ENCODE measurements at places on chromosomes 13 and 19.

GRCh38 chr19:14073261-14073924, 807 bp downstream of the MISP3 start:
- peak; percentile 71 for DNase-seq

DNA sequence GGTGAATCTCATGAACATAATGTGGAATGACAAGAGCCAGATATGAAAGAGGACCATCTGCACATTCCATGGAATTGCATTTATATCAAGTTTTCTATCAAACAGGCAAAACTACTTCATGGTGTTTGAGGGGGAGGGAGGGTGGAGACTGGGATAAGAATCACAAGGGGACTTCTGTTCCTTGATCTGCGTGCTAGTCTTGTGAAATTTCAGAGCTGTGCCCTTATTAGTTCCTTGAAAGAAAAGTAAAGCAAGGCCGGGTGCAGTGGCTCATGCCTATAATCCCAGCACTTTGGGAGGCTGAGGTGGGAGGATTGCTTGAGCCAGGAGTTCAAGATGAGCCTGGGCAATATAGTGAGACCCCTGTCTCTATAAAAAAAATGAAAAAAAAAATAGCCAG, 30.2 kb upstream of the CEBPG start:
- no peak for DNase-seq

DNA sequence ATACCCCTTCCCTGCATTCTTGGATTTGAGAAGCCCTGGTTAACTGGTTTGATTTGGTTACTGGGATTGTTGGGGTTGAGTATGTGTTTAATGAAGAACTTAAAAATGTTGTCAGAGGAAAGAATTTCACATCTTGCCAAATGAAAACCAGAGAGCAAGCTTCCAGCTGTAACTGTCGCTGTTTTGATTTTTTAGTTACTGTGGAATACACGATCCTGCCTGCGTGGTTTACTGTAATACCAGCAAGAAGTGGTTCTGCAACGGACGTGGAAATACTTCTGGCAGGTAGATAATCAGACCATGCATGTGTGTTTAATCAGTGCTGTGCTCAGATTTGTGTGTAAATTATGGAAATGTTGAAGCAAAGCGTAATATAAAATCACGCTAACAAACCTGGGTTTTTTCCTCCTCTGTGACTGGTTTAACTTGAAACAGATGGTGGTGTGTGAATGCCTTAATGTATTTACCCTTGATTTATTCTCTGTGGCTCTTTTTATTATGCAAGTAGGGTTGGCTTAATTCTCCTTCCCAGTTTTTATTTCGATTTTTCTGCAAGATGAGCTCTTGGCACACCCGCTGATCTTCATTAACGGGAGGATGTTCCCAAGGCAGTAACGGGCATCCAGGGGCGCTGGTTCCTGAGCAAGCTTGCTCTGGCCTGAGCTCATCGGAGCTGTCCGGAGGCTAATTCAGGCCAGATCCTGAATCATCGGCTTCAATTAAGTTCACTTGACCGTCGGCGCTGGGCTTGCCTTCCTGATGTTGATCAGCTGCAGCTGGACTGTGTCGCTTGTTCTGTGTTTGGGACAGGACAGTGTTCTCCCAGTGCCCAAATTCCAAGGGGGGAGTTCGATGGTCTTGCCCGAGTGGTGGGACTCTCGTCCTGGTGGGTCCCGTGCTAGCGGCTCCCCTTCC, 16.0 kb downstream of the UPF1 start:
- no peak for DNase-seq

- DNase-seq = no peak
These were observed 26.3 kb downstream of the BCAT2 start for GRCh38 chr19:48784527-48784926.

DNA sequence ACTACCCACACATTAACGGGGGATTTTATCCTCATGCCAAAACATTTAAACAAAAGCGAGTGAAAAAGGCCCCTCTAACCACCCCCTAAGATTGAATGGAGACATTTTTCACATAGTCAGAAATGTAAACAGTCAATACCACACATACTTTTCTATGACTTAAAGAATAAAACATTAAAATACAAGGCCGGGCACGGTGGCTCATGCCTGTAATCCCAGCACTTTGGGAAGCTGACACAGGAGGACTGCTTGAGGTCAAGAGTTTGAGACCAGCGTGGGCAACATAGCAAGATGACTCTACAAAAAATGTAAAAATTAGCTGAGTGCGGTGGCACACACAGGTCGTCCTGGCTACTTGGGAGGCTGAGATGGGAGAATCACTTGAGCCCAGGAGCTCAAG, 47.3 kb downstream of the MPHOSPH8 start:
- DNase-seq = no peak

- no peak for DNase-seq
These were observed 20.2 kb downstream of the AP1M1 start for GRCh38 chr19:16217716-16218451.

DNA sequence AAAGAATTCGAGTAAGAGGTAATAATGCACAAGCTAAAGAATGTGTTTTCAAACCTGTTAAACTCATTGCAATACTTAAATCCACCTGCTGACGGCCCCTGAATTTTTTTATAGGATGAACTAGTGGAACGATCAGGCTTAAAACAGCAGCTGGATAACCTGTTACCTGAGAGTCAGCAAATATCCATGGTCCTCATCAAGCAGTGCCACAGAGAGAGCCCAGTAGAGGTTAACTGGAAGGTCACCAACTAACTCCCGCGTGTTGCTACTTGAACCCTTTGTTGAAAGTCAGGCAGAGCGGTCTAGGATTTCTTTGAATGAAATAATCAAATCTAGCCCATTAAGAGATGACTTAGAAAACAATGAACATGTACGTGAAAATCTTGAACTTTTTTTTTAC, 47.6 kb upstream of the SPRY2 start:
- no peak for DNase-seq

GRCh38 chr19:17718550-17718946, 732 bp upstream of the MAP1S start:
- no peak for DNase-seq

GRCh38 chr13:98781045-98781444, 28.6 kb upstream of the SLC15A1 start:
- DNase-seq = no peak

- peak; percentile 0 for DNase-seq
These were observed 930 bp downstream of the ZNF136 start for GRCh38 chr19:12163826-12164225.

- peak; percentile 63 for DNase-seq
These were observed 767 bp upstream of the GADD45B start for GRCh38 chr19:2475018-2475701.

GRCh38 chr19:16897029-16897855, 8.4 kb downstream of the F2RL3 start:
- peak; percentile 83 for DNase-seq

- DNase-seq = no peak
These were observed 40.8 kb downstream of the UNC13A start for GRCh38 chr19:17647071-17648020.

DNA sequence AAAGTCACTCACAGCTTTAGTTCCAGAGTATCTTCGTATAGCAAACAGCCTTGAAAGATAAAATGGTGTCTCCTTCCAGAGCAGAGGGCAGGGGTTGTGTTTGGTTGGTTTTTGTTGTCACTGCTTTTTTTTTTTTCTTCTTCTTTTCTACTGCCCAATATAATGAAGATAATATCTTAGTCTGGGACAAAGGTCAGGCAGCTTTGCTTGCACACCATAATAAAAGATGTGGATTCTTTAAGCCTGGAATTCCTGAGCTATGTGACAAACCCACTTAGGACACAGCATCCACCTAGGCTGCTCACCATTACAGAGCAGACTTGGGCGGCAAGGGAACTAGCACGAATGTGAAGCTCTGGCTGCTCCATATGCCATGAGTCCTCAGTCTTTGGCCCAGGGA, 165.6 kb upstream of the MIR17HG start:
- no peak for DNase-seq

GRCh38 chr19:8488365-8488764, 14.1 kb downstream of the PRAM1 start:
- DNase-seq = no peak

DNA sequence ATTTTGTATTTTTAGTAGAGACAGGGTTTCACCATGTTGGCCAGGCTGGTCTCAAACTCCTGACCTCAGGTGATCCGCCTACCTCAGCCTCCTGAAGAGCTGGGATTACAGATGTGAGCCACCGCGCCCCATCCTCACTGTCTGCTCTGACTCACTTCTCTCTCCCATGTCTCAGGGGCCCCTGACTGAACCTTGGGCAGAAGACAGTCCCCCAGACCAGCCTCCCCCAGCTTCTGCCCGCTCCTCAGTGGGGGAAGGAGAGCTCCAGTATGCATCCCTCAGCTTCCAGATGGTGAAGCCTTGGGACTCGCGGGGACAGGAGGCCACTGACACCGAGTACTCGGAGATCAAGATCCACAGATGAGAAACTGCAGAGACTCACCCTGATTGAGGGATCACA, 5.0 kb downstream of the SIGLEC9 start:
- DNase-seq = no peak
